Left renal cortex interstitium (tissue), 4 donors: ENCODE measurements at places on chromosomes 1 and 21. TPM values are rescaled to one million over a fixed set of nuclear protein-coding genes. Genes with fewer than 3 reads are reported as not detected.

Gene LAMC1
- polyA plus RNA-seq, result 240 TPM

- DNase-seq, result no peak
These were observed 5.3 kb downstream of the LUZP1 start for GRCh38 chr1:23163395-23163794.

DNA sequence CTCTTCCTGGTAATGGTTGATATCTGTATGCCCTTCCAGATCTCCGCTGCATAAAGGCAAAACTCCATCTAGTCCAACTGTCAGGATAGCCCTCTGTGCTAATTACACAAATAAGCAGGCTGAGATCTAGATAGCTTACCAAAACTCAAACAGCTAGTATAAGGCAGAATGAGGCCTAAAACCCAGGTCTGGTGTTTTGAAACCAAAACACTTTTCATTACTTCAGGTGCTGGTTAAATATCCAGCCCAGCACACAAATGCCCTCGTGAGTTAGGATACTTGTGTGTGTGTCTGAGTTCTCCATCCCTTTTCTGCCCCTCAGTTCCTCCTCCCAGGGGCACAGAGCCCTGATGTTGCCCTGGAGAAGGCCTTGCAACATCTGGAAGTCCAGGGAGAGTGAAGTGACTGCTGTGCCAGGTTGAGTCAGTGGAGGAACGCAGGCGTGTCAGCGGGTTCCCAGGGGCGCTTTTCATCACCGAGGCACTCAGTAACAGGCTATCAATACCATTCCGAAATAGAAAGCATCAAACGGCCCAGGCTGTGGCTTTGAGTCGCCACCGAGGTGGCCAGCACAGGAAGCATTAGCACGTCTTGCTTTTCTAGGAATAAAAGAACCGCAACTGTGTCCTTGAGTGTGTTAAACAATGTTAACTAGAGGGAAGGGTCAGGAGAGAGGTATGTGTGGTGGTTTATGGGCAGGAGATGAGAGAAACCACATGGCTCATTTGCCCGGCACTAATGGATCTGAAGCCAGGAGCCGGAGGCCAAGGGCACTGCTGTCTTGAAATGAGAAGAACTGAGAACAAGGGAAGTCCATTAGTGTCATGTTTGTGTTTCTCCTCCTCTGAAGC, 90.7 kb upstream of the WLS start:
- no peak for DNase-seq

GRCh38 chr1:162550925-162551324, 10.6 kb upstream of the UAP1 start:
- DNase-seq, result no peak

DNA sequence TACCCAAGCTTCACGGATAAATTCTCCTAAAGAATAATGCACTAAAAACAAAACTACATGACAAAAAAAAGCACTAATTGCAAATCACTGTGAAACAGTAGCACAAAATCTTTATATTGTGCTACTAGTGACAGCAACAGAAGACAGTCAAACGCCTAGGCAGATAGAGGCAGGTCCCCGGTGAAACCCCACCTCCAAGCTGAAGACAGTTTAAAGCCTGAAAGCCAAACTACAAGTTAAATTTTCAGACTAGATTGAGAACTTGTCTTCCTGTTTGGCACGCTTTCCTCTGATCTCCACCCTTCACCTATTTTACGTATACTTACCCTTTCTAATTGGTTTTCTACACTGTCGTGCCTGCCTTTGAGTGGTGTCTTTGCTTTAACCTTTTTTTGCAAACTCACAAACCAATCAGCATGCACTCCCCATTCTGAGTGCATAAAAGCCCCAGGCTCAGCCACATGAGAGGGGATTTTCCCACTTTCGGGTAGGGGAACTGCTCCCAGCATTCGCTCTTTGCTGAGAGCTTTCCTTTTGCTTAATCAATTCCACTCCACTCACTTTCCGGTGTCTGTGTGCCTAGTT, 3.6 kb upstream of the BACH1 start:
- no peak for DNase-seq

- DNase-seq, result no peak
These were observed 42.2 kb upstream of the COL18A1 start for GRCh38 chr21:45362748-45363145.

- no peak for DNase-seq
These were observed 11.7 kb upstream of the CD101 start for GRCh38 chr1:116989835-116990234.

GRCh38 chr1:6392809-6393399, 663 bp downstream of the ACOT7 start:
- DNase-seq, result no peak

DNA sequence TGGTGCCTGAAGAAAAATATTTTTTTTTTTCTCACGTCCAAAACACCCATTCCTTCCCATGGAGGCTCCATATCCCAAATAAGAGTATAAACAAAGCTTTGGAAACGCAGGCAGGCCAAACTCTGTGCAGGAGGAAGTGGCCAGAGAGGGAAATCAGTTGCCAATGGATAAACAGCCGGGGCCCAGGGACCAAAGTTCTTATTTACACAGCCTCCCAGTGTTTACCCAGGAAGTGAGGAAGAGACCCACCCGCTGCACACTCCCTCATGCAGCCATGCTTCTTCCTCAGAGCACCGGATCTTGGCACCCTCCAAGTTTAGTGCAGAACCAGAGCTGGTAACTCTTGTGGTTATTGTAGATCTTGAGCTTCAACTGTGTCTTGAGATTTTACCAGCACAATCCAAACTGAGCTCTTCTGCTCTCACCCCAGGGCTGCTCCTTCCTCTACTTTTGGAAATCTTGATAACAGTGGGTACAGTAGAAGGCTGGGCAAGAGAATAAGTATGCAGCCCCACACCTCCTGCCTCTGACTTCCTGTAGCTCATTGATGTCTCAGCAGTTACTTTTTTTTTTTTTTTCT, 14.2 kb downstream of the MARCKSL1 start:
- no peak for DNase-seq

- DNase-seq, result no peak
These were observed 39.5 kb upstream of the SGIP1 start for GRCh38 chr1:66494482-66494881.
